ENCODE measurements at places on chromosomes 13 and 19.
A peak's percentile ranks its signal among the peaks of the same experiment; 100 is the strongest.

- no peak for DNase-seq
These were observed 319.6 kb downstream of the TEX29 start for GRCh38 chr13:111640006-111640405.

- no peak for DNase-seq
These were observed 53.3 kb upstream of the SLC7A1 start for GRCh38 chr13:29648760-29649159.

DNA sequence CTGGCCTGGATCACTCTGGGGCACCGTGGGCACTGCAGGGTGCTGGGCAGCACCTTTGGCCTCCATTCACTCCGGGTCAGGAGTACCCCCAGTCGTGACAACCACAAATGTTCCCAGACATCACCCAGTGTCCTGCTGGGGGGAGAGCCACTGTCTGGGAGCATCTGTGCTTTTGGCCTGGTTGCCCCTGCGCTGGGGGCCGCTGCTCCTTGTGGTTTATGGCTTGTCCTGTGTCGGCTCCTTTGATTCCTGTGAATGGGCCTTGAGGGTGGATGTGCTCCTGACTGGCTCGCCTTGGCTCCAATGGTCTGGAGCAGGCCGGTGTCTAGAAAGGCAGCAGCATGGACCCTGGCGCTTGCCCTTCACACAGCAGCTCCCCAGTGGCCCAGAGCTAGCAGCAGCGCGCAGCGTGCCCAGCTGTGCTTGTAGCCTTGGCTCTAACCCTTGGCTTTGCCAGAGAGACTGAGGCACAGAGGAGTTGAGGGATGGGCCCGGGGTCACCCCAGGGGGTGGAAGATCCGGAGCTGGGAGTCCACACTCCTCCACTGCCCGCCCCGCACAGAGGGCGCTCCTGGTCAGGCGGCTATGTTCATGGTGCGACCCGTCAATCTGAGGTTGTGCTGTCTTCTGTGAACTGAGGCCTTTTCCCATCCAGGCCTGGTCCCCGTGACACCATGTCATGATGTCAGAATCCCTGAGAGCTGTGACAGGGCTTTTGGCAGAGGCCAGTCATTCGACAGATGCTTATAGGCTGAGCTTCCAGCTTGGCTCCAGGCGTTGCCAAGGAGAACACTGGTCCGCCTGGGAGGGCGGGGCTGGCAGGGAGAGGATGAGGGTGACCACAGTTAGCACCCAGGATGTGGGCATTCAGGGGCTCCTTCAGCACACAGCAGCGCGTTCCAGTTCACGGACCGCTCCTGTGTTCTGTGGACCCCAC lies 4.1 kb downstream of the DAZAP1 start:
- peak; percentile 62 for DNase-seq

DNA sequence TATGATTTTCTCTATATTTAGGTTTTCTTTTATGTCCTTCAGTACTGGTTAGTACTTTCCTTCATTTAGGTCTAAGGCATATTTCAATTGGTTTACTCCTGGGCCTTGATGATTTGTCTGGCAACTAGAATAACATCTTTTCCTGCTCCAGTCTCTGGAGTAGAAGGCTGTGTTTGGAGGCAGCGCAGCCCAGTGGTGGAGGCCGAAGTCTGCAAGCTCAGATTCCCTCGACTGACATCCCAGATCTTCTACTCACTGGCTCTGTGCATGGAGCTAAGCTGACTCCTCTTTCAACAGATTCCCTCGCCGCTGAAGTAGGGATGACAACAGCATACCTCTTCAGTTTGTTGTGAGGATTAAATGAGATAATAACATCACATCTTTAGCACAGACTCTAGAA lies 141.0 kb downstream of the RAP2A start:
- no peak for DNase-seq

GRCh38 chr13:74883834-74884233 lies 598.1 kb downstream of the TBC1D4 start:
- DNase-seq: no peak

- no peak for DNase-seq
These were observed 2.6 kb upstream of the TIMM13 start for GRCh38 chr19:2429917-2430535.

GRCh38 chr13:27405546-27406134 lies 18.8 kb upstream of the GTF3A start:
- DNase-seq: no peak

DNA sequence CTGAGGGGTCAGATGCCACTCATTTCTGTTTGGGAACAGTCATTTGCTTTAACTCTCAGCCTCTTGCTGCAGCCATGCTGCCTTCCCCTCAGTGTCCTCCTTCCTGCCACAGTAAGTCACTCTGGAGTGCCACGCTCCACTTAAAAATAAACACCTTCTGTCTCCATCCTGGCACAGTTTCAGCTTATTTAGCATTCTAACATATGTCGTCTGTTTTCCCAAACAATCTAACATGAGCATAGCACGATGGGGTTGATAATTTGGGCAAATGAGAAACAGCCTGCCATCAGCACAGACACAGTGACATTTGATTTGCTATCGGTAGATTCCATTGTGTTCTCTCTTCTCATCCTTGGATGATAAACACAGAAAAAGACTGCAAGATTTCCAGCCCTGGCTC lies 768.6 kb downstream of the UQCRFS1 start:
- DNase-seq: no peak

DNA sequence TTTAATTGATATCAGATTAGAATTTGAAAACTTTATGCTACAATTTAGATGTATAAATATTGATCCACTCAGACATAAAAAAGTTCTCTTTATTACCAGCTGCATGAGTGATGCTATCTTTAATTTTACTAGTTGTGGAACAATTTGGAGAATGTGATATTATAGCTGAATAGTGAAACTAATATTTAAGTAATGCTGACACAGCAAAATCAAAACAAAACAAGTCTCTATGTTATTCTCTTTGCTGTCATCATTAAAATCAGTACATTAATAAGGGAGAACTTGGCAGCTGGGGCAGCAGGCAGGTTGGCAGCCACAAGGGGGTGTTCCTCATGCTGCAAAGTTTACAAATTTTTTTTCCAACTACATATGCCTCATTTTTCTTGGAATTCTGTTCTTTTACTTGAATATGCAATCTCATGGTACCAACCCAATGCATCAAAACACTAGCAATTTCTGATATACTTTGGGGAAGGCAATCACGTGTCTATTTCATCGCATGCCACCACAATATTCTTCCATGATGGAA lies 585.3 kb downstream of the FGF9 start:
- DNase-seq: no peak

- no peak for DNase-seq
These were observed 13.8 kb upstream of the CEACAM16 start for GRCh38 chr19:44684892-44685863.

- DNase-seq: no peak
These were observed 13.4 kb downstream of the TM6SF2 start for GRCh38 chr19:19259741-19260140.

GRCh38 chr19:11437955-11438354 lies 2.5 kb downstream of the PRKCSH start:
- DNase-seq: no peak

- no peak for DNase-seq
These were observed 22.0 kb downstream of the SBNO2 start for GRCh38 chr19:1151917-1152587.

DNA sequence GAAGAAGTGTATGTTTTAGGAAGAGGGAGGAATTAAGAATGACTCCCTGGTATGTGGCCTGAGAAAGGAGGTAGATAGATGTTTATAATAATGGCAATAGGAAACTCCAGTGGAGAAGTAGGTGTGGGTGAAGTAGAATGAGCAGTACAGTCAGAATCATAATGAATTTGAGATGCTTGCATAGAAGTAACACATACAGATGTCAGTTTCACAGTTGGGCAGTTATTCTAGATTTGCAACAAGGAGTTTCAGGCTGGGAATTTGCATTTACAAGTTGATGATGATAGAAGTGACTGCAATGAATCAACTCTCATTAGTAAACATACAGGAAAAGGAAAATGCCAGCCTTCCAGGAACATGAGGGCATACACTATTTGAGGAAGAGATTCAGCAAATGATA lies 149.0 kb downstream of the SLITRK1 start:
- no peak for DNase-seq

DNA sequence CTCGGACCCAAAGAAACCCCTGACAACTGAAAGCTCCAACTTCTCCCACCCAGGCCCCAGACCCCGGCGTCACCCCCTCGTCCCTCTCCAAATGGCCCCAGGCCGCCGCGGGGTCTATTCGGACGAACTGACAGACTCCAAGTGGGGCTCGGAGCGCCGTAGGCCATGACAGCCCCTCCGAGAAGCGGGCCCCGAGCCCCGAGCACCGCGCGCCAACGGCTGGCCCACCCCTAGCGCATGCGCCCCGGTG lies 360 bp downstream of the DDX39A start:
- no peak for DNase-seq

GRCh38 chr19:41353466-41354342 lies at the start of gene TGFB1:
Gene TGFB1, minus strand, starts transcription at chr19:41353922. Its CDS starts 878 bp downstream, at chr19:41353044.
- DNase-seq: peak; percentile 96

GRCh38 chr19:3618811-3619630 lies 7.6 kb downstream of the CACTIN start:
- DNase-seq: no peak
